Stimulated activated CD4-positive, alpha-beta T cell treated with anti-CD3 and anti-CD28 coated beads, TNF-alpha, amount 100 ng/mL, for 1 hour (primary cell): ENCODE measurements at places on chromosomes 3 and 15.

GRCh38 chr15:40106203-40107161 lies 2.2 kb downstream of the BMF start:
- no peak for DNase-seq

DNA sequence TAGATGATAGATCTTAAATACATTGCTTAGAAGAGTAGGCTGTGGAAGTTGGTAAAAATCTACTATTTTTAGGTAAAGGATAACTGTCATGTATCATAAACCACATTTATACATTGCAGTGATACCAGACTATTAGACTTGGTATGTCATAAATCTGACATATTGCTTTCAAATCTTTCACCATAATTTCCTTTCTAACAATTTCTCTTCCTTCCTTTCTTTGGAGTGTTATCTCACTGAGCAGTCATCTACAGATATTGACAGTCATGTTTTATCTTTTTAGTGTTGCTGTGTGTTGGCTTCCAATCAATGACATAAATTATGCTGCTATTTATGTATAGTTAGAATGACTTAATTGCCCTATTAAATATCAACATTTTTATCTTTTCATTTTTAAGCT lies 588.7 kb downstream of the TUSC7 start:
- DNase-seq: no peak

DNA sequence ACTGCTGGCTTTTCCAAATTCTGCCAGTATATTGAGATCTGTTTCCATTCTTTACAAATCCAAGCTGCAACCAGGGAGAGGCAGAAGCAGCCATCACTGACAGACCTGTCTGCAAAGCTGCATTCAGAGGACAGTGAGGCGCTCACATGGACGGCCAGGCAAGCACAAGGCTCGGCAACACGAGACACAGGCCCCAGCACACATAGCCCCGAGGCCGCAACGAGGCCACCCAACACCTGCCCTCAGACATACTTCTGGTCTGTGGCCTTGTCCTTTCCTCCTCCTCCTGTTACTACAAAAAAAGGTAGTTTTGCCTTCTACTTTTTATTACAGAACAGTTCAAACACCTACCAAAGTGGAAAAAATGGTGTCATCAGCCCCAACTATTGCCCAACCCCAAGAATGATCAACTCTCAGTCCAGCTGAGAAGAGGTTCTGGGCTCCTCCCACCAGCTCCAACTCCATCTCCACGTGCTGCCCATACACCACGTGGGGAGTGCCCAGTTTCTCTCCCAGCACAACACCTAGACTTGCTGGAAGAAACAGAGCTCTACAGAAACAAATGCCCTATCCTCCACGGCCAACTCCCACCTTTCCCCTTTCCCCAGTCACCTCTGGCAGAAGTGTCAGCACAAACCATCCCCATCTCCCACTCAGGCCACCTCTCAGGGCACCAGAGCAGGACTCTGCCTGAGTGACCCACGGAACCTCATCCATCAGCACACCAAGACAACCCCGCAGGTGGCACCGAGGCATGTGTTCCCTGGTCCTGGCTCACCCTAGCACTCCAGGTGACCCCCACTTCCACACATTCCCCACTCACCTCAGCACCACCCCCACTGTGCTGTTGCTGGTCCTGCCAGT lies 7.4 kb downstream of the ZXDC start:
- no peak for DNase-seq

- no peak for DNase-seq
These were observed 28.8 kb downstream of the EHHADH start for GRCh38 chr3:185225080-185225479.

DNA sequence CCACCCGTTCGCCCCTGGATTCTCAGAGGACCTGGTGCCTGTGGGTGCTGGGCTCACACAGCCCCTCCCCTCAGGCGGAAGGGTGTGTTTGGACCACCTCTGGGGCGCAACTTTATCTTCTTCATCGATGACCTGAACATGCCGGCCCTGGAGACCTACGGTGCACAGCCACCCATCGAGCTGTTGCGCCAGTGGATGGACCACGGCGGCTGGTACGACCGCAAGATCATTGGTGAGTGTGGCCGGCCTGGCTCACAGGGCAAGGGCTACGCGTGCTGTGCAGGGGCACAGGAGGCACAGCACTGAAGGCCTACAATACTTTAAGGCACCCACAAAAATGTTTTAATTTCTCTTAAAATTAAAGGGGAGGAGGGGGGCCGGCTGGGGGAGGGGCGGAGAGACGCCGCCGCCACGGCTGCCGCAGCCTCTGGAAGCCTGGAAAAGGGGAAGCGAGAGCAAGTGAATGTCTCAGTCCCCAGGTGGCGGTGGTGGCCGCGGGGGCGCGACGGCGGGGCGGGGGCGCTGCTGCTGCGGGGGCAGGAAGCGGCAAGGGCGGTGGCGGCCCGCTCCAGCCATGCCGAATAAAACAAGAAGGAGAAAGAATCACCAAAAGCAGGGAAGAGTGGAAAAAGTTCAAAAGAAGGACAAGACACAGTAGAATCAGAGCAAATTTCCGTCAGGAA lies 56.8 kb downstream of the DNAH1 start:
- no peak for DNase-seq
